ENCODE measurements at places on chromosomes 12 and 14.

DNA sequence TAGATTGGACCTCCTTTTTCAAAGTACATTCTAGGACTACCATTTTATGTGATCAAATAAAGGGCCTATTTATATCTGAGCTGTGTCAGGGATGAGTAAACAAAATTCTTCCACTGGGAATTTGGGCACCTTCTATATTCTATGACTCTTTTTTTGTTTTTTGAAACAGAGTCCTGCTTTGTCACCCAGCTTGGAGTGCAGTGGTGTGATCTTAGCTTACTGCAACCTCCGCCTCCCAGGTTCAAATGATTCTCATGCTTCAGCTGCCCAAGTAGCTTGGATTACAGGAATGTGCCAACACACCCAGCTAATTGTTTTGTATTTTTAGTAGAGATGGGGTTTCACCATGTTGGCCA is 64.8 kb downstream of the DRAM1 start:
- DNase-seq: no peak

- no peak for DNase-seq
These were observed 274.9 kb upstream of the LMO3 start for GRCh38 chr12:16880864-16881285.

GRCh38 chr14:104917993-104918392 is 6.7 kb upstream of the PLD4 start:
- no peak for DNase-seq

- DNase-seq: no peak
These were observed 104.6 kb downstream of the TBX3 start for GRCh38 chr12:114579389-114579788.

DNA sequence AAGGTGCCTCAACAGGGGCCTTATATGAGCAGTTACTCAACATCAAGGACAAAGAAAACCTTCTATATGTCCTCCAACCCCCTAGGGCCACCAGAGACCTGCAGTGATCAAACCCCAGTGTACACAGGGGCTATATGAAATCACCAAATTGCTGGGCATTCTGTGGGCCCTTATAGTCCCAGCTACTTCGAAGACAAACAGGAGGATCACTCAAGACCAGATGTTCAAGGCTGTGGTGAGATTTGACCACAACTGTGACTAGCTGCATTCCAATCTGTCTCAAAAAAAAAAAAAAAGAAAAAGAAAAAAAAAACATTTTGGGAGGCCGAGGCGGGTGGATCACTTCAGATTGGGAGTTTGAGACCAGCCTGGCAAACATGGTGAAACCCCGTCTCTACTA is 51.0 kb upstream of the PRB2 start:
- no peak for DNase-seq

DNA sequence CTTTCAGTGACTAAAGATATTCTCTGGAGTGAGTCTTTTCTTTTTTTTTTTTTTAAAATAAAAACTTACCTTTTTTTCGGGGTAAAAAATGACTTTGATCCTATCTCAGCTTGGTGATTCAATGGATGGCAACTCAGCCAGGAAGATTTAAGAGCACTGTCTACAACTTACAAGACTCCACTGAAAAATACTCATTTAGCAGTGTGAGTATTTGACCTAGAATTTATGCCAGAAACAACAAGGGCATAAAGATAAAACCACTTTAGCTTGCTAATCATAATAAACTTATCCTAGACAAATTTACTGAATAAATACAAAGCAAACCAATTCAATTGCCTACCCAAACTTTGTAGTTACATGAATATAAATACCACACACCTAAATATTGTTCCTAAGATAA is 446.6 kb downstream of the RPS29 start:
- no peak for DNase-seq

DNA sequence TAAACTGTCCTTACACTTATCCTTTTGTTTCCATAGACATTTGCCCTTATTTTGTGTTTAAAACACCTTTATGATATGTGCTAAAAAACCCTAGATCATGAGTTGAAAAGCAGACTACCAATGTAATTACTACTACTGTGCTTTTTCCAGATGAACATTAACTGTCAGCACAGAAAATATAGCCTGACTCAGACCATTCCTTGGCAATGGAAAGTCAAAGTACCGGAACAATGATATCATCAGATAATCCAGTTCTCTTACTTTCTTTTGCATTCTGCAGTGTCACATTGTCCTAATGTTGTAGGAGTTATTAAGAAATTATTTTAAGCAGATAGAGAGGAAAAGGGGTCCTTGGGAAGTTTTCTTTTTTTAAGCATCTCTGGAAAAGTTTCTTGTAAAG is 1189.0 kb upstream of the FLRT2 start:
- no peak for DNase-seq

- DNase-seq: no peak
These were observed 11.6 kb upstream of the SCN8A start for GRCh38 chr12:51579321-51579850.

DNA sequence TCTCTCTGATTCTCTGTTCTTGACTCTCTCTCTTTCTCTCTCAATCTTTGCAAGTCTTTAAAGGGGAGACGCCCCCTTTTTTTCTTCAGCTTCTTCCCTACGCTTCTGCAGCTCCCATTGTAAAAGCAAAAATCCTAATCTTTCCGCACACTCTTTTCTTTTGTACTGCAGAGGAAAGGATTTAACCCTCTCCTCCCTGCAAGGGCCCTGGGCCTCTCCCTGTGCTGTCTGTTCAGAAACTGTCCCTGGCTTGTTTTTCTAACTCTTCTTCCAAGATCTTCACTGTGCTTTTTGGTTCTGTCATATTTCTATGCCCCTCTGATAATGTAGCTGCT is 10.9 kb upstream of the SALL2 start:
- DNase-seq: no peak

DNA sequence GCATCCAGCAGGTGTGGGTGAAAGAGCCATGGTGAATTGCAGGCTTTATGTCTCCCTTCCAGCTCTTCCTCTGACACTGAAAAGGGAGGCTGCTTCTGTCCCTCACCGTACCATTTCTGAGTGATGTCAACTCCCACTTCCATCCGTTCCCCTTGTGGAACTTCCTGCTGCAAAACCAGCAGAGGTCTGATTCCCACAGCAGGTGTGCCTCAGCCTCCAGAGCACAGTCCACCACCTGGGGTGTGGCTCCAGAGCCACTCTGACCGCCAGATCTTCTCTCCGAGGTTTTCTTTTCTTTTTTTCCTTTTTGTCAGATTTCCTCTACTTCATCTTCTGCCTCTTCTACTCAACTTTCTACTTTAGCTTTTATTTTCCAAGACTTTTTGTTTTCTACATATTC is 62.7 kb downstream of the CDC42BPB start:
- no peak for DNase-seq

- DNase-seq: no peak
These were observed 62.8 kb upstream of the EGLN3 start for GRCh38 chr14:34013721-34014060.

DNA sequence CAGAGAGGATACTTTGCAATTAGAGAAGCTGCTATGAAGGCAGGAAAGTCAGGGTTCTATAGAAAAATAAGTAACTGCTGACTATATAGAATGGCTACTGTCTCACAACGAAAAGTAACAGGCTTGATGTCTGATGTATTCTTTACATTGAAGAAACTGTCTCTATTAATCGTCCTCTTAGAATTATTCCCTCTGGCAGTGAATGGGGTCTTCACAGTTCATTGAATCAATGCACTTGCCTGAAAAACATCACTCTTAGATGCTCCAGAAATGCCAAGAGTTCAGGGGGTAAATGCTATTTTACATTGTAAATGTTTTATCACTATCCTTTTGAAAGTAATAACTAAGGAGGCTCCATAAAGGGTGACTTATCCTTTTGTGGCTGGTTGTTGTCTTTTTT is 37.7 kb upstream of the CRACR2A start:
- DNase-seq: no peak

DNA sequence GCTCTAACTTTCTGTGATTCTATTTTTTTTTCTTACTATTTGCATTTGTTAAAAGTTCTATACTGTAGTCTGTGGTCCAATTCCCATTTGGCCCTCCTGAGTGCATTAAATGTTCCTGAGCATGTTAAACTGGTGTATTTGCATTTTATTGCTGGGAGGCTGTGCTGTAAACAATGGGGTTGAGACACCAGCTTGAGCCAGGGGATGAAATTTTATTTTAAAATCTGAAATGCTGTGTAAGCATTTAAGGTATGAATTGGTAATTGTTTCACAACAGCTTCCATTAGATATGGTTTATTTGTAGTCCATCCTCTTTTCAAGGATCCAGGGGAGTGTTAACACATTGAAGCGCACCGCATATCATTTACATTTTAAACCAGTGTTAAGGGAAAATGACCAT is 89.9 kb upstream of the RFX4 start:
- no peak for DNase-seq

GRCh38 chr12:67669934-67670631 is 21.5 kb downstream of the DYRK2 start:
- no peak for DNase-seq

DNA sequence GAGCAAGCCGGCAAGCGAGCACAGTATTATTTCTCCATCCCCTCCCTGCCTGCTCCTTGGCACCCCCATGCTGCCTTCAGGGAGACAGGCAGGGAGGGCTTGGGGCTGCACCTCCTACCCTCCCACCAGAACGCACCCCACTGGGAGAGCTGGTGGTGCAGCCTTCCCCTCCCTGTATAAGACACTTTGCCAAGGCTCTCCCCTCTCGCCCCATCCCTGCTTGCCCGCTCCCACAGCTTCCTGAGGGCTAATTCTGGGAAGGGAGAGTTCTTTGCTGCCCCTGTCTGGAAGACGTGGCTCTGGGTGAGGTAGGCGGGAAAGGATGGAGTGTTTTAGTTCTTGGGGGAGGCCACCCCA is 3.9 kb upstream of the NXPH4 start:
- DNase-seq: no peak

DNA sequence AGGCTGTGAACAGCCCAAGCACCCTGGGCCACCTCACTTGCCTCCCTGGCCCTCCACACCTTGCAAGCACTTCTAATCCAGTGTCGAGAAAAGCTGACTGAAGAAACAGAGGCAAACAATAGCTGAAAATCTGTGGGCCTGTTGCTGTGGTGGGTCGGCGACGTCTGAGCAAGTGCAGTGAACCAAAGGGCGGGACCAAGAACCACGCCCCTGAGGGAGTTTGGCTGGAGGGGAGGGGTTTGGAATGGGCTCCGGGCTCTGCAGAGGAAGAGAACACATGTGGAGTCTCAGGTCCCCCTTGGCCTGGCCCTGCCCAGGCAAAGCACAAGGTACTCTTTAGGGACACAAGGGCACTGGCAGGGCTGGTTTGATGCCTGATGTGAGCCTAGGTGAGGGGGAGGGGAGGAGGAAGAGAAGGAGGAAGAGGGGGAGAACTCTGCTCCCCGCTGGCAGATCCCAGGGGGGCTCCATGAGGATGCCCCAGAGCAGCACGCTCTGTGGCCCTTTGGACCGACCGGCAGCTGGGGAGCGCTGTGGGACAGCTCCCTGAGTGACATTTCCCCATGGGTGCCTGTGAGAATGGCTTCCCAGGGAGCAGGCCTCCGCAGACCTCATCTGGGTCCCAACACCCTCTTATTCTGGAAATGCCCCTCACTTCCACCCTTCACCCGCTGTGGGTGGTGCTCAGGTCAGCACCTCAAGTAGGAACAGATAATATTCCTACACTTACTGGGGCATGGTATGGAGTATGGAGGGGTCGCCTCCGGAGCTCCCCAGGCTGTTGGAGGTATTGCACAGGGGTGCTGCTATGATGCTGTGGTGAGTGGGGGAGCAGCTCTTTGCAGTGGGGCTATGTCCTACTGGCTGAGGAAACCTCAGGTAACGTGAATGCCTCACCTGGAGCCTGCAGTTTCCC is 85.5 kb downstream of the CPSF2 start:
- DNase-seq: no peak

GRCh38 chr12:5083955-5084849 is 40.5 kb downstream of the KCNA5 start:
- peak; percentile 37 for DNase-seq

DNA sequence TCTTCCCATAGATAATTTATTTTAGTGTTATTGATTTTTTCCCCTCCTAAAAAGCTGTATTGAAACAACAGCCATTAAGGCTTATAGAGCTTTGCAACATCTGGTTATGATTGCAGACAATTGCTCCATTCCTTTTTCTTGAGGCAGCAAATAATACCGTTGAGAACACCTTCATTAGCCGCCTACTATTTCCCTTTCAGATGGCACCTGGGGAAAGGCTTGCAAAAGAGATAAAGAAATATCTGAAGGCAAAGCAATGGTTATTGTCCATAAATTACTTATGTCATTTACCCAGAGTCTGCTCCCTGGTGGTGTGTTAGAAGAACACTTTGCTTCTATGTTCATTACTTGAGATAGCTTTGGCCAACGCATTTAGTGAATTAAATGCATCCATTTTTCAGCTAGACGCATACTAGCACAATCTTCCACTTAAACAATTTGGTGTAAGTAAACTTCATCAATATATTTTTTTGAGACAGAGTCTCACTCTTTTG is 377.8 kb downstream of the KCNH5 start:
- DNase-seq: no peak

DNA sequence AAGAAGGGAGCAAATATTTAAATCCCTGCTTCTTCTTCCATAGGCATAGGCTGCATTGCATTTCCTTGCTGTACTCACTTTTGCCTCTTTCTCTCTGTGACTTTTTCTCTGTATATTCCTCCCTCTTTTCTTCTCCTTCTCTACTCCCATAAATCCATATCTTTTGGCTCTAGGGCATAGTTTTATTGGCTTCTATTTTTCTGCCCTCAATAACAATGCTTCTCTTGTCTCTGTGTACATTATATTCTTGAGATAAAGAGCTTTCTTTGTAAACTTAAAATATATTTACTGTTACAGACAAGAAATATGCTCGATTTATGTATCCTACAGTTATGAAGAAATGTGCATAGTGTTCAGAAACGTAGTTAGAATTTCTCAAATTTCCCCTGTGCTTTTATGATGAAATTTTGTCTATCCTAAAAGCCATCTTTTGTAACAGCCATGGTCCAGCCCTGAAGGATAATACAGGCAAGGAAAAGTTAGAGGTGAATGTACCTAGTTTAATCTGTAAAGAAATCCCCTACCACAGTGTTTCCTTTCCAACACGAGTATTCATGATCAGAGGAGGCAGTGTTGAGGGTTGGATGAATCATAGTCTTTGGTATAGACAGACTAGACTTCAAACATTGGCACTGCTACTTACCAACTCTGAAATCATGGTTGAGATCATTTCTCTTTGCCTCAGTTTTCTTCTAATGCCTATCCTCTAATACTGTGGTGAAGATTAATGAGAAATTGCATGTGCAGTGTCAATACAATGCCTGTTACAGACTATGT is 173.3 kb upstream of the FAR2 start:
- DNase-seq: no peak

DNA sequence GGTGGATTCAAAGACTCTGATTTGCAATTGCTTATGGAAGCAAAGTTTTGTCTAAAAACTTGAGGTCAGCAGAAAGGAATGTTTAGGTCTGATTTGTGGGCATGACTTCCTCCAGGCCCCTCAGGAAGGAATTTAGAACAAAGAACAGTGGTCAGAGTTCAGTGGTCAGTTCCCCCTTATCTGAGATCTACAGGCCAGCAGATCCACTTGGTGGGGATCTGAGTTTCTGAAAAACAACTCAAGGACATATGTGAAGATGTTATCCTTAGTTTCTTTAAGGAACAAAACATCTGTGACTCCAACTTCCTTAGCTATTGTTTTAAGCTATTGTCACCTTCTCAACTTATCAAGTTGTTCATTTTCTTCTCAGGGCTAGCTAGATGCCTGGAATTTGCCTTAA is 28.0 kb upstream of the NAA30 start:
- DNase-seq: no peak

GRCh38 chr14:23356662-23357061 is 4.0 kb upstream of the SLC22A17 start:
- DNase-seq: no peak

- no peak for DNase-seq
These were observed 258.0 kb upstream of the PLEKHG7 start for GRCh38 chr12:92444763-92445162.

All from smooth muscle cell of the brain vasculature (primary cell).